ENCODE measurements at places on chromosomes 6 and 20.

DNA sequence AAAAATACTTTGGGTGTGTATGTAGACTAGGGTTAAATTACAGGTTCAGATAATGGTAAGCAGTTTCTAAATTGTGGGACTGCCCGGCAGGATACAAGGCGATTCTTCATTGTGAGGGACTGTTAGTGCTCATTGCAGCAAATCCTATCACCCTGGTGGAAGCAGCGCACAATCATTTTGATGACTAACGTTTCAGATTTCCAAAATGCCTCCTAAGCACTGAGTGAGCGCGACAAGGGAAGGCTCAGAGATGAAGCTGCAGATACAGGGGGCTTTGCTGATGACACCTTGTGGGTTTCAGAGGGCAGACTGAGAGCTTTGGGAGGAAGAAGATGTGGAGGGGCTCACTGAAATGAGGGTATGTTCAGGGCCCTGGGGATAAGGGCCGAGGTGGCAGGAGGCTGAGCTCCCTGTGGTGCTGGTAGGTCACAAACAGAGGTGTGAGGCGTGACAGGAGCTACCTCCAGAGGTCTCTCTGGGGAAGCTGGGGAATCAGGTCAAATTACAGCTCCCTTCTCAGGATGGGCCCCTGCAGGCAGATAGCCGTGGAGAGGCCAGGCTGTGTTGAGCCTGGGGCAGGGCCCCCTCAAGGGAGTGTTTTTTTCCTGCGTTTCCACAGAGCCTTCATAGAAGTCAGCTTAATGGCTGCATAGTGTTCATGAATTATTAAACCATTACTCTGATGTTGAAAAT, 84.5 kb upstream of the FYN start:
- DNase-seq, result no peak

DNA sequence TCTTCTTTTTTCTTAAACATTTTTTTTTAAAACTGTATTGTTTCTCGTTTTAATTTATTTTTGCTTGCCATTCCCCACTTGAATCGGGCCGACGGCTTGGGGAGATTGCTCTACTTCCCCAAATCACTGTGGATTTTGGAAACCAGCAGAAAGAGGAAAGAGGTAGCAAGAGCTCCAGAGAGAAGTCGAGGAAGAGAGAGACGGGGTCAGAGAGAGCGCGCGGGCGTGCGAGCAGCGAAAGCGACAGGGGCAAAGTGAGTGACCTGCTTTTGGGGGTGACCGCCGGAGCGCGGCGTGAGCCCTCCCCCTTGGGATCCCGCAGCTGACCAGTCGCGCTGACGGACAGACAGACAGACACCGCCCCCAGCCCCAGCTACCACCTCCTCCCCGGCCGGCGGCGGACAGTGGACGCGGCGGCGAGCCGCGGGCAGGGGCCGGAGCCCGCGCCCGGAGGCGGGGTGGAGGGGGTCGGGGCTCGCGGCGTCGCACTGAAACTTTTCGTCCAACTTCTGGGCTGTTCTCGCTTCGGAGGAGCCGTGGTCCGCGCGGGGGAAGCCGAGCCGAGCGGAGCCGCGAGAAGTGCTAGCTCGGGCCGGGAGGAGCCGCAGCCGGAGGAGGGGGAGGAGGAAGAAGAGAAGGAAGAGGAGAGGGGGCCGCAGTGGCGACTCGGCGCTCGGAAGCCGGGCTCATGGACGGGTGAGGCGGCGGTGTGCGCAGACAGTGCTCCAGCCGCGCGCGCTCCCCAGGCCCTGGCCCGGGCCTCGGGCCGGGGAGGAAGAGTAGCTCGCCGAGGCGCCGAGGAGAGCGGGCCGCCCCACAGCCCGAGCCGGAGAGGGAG, 580 bp downstream of the VEGFA start:
- DNase-seq, result no peak

- peak; percentile 67 for DNase-seq
Measured at GRCh38 chr6:33430991-33431879, 11.4 kb downstream of the SYNGAP1 start.

- DNase-seq, result no peak
Measured at GRCh38 chr6:109739686-109740085, 48.6 kb downstream of the FIG4 start.

DNA sequence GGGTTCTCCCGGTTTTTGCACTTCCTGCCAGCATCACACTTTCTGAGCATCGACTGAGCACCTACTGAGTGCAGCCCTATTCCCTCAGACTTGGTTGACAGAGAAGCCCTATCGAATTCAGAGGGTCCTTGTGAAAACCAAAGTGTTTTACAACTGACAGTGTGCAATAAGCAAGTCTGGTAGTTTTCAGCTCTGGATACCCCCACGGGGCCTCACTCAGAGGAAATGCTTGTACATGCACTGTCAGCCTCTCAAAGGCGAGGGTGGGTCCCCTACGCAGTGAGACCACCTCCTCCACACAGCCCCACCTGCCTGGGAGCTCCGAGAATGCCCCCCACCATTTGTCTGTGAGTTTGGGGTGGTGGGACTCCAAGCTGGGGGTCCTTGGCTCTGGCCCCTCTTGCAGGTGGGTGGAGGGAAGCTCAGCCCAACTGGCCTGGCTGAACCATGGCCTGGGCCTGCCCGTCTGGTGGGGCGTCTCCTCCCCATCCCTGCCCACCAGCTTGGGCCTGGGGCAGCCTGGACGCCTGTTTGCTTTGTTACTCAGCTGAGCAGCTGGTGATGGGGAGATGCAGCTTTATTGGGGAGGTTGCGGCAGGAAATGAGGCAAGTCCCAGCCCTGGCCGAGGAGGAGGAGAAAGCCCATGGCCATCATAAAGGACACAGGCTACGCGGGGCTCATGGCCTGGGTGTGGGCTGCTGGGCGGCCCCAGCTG, 1.7 kb downstream of the SPDEF start:
- no peak for DNase-seq

- DNase-seq, result no peak
Measured at GRCh38 chr6:7241709-7242645, 71.0 kb downstream of the SSR1 start.

DNA sequence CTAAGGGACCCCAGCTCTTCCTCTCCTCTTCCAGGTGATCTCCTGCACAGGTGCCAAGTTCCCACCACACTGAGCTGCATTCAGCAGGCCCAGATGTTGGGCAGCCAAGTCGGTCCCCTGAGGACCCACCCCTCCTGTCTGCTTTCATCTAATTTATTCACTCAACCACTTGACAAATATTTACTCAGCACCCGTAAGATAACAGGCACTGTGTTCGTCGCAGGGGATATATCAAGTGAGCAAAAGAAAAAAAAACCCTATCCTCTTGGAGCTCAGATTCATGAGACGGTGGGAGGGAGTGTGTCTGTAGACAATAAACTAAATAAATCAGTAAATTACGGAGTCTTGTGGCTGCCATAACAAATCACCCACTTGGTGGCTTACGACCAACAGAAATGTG, 143.6 kb downstream of the MRPL14 start:
- DNase-seq, result no peak

DNA sequence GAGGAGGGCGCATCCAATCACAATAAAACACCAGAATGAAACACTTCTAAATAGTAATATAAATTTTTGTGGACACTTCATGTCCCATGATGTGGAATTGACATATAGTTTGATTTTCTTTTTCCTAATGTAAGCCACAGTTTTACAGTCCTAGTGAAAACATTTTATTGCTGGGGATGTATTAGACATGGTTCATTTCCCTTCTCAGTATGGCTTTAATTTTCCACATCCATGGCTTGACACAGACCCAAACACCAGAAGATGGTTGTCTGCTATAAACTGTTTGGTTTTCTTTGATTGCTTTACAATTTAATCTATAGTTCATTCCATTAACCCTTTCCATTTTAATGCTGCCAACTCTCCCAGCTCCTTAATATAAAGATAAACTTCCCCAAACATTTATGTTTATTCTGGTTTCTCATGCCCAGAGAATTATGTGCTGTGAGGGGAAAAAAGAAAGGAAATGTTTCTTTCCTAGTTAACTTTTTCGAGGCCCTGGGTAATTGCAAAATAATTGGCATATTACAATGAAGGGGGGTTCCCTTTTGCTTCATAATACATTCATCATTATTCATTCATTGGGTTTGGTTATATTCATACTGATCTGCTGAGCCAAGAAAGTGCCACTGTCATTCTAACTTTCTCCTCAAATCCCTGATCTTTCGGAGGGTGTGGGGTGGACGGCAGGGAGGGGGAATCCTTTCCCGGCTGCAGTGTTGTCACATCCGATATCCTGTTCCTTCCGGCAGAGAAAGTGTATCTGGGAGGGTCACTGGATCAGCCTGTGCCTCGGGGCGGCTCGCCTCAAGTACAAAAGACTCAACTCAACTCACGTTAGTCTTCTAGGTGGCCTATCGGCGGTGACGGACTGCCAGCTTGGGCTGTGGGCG, 127.6 kb upstream of the TFAP2D start:
- no peak for DNase-seq

GRCh38 chr6:34278833-34279232, 30.0 kb upstream of the SMIM29 start:
- DNase-seq, result no peak

GRCh38 chr6:79943133-79943532, 4.2 kb downstream of the ELOVL4 start:
- no peak for DNase-seq

DNA sequence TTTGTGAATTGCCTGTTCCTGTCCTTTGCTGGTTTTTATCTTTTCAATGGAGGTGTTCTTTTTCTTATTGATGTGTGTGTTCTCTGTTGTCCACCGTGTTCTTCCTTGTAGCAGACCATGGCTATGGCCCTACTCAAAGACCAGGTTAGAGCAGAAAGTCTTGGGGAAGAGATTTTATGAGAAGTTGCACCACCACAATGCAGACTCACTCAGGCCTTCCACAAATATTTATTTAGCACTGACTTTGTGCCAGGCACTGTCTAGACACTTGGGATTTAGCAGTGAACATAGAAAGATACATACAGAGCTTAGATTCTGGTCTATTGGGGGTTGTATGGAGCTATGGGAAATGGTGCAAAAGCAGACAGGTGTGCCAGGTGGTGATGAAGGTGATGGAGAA, 98.8 kb downstream of the DTD1 start:
- no peak for DNase-seq

DNA sequence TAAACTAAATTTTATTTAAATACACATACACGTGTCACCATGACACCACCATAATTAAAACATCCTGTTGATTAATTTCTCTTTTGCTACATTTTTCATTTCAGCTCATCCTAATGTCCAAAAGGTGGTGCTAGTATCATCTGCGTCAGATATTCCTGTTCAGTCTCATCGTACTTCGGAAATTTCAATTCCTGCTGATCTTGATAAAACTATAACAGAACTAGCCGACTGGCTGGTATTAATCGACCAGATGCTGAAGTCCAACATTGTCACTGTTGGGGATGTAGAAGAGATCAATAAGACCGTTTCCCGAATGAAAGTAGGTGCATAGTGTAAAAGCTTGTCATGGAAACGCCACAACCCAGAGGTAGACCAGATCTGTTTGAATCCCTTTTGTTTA, 263.4 kb downstream of the UTRN start:
- DNase-seq, result no peak

DNA sequence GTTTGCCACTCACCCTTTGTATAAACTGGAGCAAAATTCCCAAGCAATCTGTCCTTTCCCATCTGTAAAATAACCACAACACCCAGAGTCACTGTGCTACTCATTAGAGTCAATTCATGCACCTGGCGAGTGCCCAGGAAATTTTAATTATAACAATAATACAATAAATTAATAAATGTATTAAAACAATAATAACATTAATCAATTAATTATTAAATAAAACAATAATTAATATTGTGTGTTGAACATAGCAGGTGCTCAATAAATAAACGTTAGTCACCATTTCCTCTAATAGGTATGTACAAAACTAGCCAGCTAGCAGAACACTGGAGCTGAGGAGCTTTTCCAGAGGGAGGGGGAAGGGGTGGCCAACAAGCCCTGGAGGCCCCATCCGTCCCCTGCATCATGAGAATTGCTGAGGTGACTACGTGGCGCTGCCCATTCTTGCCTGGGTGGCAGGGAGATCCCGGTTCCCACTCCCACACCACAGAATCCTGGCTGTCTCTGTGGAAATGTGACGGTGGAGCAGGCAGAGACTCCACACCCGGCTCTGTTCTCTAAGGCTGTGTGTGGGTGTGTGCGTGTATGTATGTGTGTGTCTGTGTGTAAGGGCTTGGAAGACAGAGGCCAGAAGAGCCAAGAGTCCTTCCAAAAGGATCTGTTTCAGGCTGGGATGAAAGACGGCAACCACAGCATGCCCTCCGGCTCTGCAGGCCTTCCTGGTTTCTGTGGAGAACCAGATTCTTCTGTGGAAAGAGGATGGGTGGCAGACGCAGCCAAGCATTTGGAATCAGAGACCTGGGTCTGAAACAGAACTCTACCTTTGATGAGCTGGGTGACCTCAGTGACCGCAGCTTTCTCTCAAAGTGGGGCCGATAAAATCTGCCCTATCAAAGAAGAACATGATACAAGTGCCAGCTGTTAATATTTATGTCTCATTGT, 18.8 kb upstream of the EZR start:
- DNase-seq, result no peak

GRCh38 chr20:1534526-1534925, 23.0 kb downstream of the SIRPD start:
- DNase-seq, result no peak

GRCh38 chr6:1618311-1619097, 8.8 kb downstream of the FOXC1 start:
- DNase-seq, result no peak

GRCh38 chr20:63123331-63123741, 92.6 kb downstream of the YTHDF1 start:
- DNase-seq, result no peak

DNA sequence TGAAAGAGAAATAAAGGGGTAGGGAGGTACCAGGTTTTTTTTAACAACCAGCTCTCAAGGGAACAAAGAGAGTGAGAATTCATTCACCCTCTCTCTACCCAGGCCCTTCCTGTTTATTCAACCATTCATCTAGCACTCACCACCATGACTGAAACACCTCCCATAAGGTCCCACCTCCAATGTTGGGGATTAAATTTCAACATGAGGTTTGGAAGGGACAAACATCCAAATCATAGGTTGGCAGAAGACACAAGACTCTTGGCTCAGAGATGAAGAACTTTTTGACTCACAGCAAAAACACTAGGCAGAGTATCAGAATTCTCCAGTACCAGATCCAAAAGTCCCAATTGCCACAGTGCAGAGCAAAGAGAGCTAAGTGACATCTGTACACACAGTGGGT, 186.3 kb downstream of the EDN1 start:
- no peak for DNase-seq

DNA sequence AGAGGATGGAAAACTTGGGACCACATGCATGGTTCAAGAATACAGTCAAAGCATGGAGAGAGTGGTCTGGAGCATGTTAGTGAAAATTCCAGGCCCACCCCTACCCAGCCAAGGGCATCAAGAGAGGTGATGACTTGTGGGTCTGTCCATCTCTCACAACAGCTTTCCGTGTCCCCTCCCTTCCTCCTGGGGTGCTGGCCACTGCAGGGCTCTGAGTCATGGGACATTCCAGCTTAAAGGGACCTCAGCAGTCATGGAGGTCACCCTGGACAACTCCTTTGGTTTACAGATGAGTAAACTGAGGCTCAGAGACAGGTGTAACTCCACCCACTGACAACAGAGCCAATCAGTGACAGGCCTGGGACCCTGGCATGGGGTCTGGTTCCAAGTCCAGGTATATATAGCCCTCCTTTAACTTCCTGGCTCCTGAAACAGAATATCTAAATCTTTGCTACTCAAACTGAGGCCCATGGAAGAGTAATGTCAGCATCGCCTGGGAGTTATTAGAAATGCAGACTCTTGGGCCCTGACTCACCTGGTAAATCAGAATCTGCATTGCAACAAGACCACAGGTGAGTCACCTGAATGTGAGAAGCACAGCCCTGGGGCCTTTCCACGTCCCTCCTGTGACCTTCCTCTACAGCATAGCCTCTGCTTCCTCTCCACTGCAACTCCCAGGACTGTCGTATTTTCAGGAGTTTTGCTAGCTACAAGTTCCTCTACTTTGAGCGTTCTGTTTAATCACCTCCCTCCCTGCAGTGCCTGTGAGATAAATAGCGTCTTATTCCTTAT, 170.2 kb downstream of the ZDHHC14 start:
- no peak for DNase-seq

Measured in activated T-helper 1 cell treated with anti-CD3 and anti-CD28 coated beads, Interleukin-2, amount 50 U/mL, for 16 hours (primary cell).